GM23248 (cell line): ENCODE measurements at places on chromosomes 11 and 22.

DNA sequence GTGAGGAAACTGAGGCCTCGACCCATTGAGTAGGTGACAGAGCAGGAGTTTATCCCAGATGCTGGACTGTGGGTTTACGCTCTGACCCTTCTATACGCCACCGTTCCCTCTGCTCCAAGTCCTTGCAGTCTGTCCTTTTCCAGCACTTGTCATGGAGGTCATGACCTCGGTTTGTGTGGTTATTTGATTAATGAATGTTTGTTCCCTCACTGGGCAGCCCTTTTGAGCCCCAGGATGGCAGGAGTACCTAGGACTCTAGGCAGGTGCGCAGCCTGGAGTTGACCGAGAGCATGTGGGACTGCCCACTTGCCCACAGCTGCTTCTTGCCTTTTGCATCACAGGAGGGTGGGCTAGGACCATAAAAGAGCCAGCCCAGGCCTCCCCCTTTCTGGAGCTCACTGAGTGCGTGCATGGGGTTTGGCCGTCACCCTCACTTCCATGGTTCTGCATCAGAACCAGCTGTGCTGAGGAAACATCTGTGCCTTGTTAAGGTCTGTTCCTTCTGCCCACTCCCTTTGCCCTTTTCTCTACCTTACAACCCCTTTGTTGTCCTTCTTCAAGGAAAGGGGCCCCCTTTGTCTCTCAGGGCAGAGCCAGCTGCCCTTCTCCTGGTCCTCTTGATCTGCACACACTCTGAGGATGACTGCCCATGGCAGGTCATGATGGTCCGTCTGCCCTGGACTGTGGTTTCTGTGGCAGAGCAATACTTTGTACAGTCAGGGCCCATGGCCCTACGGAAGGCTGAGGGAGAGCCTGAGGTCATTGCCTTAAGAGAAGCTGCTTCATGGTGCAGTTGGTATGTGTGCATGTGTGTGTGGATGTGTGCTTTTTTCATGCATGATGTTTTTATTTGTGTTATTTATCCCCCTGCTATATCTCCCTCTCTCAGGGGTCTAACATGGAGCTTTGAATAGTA, 38.2 kb downstream of the BMAL1 start:
- DNase-seq = peak; percentile 73

- DNase-seq = no peak
Measured at GRCh38 chr11:100816823-100817222, 129.7 kb downstream of the ARHGAP42 start.

GRCh38 chr11:20363500-20364340, at the start of gene HTATIP2:
HTATIP2 (plus strand) TSS chr11:20363714; CDS start chr11:20364238, 524 bp downstream.
- peak; percentile 62 for DNase-seq

GRCh38 chr11:100684101-100685065, 2.7 kb upstream of the ARHGAP42 start:
- DNase-seq = peak; percentile 23

- DNase-seq = peak; percentile 30
Measured at GRCh38 chr11:16096336-16096735, 260.0 kb downstream of the SOX6 start.

GRCh38 chr11:123504401-123504800, 74.3 kb downstream of the GRAMD1B start:
- DNase-seq = no peak

DNA sequence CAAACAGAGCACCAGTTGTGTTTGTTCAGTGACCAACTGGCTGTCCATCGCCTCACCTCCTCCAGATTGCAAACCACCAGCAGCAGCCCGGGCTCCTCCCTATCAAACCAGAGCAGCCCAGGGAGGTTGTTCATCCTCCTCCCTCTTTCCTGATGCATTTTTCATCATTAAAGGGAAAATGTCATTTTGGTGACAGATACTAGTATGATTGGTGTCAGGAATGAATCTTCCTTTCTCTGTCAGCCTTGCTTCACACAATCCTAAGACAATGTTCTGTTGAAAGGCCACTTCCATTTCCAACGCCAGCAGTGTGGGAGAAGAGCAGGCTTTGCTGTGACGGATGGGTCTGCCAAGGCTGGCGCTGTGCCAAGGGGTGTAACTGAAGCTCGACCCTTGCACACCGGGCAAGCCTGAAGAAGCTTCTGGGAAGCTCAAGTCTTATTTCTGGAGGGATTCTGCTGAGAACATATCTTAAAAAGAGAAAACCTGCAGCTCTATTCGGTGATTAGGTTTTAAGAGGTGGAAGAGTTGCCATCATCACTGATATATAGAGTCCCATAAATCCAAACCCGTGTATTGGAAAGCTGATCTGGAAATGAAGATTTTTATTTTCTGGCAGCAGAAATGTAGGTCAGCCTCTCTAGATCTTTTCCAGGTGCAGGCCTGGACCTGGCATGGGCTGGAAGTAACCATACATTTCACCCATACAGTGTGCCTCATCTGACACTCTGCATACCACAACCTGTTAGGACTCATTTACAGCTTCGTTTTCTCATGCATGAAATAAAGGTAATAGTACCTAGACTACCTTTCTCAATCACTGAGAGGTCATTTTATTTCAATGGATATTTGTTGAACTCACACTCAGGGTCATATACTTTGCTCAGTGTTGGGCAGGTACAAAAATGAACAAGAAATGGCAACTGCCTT, 524.5 kb downstream of the NTM start:
- no peak for DNase-seq

DNA sequence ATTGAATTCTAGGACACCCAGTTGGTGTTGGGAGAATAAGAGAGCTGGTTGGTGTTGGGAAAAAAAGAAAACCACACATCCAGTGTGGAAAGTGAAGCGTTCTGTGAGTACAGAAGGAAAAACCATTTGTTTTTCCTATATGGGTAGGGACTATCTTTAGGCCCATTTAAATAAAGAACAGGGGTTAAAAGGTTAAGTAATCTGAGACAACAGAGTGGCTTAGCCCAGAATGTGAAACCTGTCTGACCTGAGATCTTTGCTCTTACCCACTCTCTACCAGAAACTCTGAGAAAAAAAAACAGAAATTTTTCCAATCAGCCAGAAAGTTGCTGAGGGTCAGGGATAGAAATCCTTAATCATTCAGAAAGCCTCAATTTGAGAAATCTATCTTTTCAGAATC, 59.8 kb upstream of the LRRC55 start:
- no peak for DNase-seq

DNA sequence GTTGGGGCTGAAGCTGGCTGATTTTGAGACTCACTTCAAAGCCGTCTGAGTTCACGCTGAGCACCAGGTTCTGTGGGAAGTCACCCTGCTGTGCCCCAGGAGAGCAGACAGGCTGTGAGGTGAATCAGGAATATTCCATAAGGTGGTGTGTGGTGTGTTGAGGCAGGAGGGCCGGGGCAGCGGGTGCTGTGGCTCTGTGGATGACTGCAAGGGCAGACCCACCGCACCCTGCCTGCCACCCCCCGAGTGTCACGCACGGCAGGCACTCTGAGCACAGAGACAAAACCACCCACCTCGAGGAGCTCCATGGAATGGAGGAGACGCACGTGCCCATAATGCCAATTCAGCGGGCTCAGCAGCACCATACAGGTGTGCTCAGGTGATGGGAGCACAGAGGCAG, 147.8 kb downstream of the PKNOX2 start:
- DNase-seq = no peak

GRCh38 chr11:1308743-1309497, 512 bp downstream of the TOLLIP start:
- peak; percentile 79 for DNase-seq

DNA sequence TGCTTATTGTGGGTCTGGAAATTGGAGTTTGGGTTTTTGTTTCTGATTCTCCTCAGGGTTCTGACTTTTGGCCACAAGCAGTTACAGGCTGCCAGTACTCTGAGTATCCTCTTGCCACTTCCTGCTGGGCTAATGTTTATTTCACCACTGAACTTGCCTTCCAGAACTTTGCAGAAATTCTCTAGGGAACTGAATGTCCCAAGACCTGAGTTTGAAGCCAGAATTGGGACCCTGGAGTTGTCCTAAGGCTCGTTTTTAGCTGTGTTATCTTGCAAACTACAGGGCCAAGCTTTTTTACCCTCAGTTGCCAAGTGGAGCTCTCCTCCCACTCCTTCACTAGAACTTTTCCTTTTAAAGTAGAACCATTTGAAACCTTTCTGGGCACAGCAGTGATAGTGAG, 89.9 kb downstream of the FAT3 start:
- peak; percentile 34 for DNase-seq
